GM04504 (cell line): ENCODE measurements at places on chromosomes 16 and 17.

DNA sequence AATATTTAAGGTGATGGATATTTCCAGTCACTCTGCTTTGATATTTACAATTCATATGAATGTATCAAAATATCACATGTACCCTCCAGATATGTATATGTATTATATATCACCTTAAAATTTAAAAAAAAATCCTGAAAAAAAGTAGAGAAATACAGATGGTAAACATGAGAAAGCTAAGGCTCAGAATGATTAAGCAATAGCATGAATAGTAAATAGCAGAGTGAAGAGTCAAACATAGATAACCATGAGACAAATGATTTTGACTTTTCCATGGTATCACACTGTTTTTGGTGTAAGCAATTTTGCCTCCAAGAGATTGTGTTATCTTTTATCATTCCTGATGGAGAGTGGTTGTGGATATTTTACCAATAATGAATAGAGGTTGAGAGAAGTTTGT lies 868.8 kb downstream of the CDH11 start:
- DNase-seq = no peak

- peak; percentile 51 for DNase-seq
These were observed 121.3 kb downstream of the CDH13 start for GRCh38 chr16:82748026-82748425.

DNA sequence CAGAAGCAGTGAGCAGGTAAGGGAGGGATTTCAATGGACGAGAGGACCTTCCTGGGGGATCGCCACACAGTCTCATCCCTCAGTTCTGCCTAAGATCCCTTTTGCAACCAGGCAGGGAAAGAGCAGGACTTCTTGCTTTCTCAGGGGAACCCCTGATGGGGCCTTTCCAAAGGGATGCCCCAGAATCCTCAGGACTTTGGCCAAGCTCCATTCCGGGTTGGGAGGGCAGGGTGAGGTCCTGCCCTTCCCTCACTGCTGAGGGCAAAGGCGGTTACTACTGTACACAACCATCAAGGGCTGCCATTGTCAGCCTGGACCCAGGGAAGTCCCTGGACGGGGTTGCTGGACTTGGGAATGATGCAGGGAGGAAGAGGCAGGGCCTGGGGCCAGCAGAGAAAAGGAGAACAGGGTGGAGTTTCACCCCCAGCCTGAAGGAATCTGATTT lies 9.7 kb downstream of the PRR29 start:
- DNase-seq = no peak

- no peak for DNase-seq
These were observed 44.7 kb downstream of the SREBF1 start for GRCh38 chr17:17792037-17792550.

DNA sequence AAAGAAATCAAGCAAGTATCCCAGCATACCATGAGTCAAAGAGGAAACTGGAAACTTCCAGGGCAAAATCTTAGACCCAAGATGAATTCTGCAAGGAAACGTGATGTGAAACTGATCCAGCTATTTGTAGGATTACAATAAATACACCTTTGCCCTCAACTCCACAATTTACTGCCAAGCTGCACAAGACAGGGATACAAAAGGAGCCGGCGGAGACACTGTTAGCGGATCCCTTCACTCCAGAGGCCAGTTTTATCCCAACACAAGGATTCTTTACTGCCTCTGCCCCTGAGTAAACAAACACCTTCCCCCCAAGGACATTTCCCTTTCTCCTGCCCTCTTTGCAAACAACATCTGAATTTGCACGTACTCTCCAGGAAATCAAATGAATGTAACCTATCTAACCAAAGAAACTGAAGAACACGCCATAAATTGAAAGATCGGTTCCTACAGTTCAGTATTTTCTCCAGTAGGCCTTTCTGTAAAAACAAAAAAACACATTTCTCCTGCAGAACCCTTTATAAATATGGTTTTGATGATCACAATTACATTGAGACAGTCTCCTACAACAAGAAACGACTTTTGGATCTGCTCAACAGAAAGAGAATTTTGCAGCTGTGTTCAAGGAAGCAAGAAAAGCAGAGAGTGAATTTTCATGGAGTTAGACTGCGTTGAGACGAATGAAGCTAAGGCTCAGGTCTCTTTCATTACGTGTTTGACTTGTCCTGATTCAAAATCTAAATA lies 1.4 kb upstream of the CBX2 start:
- DNase-seq = no peak

DNA sequence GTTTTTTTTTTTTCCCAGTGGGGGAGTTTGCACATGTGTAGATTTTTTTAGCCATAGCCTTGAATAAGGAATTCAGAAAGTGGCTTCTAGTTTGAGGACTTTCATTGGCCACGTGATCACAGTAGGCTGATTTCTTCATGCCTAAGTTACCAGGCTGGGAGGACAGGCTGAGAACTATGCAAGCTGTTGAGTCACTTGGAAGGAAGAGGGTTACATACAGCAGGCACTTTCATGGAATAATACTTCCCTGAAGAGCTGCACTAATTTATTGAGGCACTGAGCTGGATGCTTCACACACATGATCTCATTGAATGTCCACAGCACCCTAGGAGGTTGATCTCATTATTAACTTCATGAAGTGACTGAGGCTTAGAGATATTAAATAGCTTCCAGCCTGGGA lies 22.8 kb downstream of the PRKCB start:
- no peak for DNase-seq
